ENCODE measurements at places on chromosomes 2 and 18. TPM values are rescaled to one million over a fixed set of nuclear protein-coding genes. Genes with fewer than 3 reads are reported as not detected.
A peak's percentile ranks its signal among the peaks of the same experiment; 100 is the strongest.

The MPP4 gene
- total RNA-seq: not detected

The PPP1R1C gene
- not detected for total RNA-seq

The ADD2 gene
- not detected for total RNA-seq

The SALL3 gene
- not detected for total RNA-seq

DNA sequence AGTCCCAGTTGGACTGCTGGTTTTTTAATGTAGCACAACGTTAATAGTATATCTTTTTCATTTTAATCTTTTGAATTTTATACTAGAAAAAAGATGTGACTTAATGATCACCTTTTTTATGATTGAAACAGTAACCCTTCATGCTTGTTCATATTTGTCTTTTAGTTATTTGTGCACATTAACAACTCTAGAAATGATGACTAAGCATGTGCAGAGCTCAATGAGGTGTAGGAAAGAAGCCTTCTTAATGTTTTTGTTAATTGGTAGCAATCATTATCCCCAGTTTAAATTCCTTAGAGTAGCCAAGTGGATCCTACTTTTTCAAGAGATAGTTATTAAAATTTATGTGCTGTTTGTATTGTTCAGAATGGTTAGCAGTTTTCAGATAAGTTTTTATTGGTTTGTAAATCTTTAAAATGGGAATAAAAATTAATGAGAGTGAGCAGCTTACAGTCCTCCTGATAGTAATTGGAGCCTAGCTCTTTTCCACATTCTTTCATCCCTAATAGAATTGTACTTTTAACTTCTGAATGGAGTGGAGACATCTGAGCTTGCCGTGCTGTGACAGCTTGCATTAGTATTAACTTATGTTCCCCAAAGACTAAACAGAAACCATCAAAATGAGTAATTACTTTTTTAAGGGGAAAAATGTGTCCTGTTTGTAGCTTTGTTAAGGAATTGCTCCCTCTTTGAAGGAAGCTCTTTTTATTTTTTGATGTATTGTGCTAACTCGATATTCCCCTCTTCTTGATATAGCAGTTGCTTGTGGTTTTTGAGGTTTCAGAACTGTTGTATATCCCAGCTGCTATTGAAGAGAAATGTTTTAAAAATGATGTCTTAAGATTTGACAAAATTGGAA lies 17.3 kb downstream of the PIK3C3 start:
- no peaks in the 10 kb centered on the region for H3K4me1 ChIP-seq
- no peak for DNase-seq
- no peak overlapping the region for H3K4me3 ChIP-seq
- H3K27ac ChIP-seq: no peak overlapping the region

DNA sequence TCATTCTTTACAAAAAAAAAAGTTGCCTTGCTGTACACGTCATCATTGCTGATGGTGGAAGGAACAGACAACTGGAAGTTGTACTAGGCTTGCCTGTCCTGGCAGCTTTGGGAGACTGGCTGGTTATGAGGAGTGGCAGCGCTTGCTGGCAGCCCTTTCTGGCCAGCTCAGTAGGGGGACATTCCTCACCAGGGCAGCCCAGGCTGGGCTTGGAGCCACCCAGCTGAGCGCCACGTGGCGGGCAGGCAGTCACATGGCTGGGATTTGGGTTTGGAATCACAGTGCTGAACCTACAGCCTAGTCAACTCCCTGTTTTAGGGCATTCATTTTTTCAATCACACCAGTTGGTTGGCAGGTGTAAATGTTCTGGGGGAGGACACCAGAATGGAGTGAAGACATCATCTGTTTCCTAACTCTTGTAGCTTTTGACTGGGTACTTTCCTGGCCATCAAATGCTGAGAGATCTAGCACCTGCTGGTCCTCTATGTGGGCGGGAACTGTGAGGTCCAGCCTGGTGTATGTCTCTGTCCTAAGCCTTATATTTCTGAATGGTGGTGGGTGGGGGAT lies 139.3 kb downstream of the SETBP1 start:
- H3K4me1 ChIP-seq: peaks cover 6% of the 10 kb centered on the region
- H3K27me3 ChIP-seq: no peaks in the 10 kb centered on the region
- no peaks in the 10 kb centered on the region for H3K36me3 ChIP-seq
- no peak for DNase-seq
- H3K4me3 ChIP-seq: no peak overlapping the region

GRCh38 chr2:133433455-133434451 lies 134.5 kb downstream of the NCKAP5 start:
- H3K4me3 ChIP-seq: no peak overlapping the region
- no peaks in the 10 kb centered on the region for H3K27me3 ChIP-seq
- no peak overlapping the region for H3K27ac ChIP-seq
- no peak for DNase-seq
- H3K4me1 ChIP-seq: no peaks in the 10 kb centered on the region
- H3K36me3 ChIP-seq: no peaks in the 10 kb centered on the region

DNA sequence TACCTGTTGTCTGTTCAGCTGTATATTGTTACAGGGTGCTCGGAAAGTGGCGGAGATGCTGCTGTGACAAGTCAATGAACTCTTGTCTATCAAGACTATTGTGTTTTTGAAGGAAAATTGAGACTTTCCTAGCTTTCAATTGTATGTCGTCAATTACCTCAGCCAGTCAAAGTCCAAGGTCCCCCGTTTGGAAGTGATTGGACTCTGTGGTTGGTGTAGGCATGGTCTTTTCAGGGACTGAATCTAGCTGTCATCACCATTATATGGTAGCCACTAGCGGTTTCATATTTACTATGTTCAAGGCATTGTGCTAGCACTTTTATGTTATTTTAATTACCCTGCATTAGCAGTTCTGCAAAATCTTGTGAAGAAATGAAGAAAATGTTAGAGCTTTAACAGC lies 54.9 kb downstream of the XRCC5 start:
- H3K27me3 ChIP-seq: no peaks in the 10 kb centered on the region
- H3K27ac ChIP-seq: no peak overlapping the region
- no peaks in the 10 kb centered on the region for H3K4me1 ChIP-seq
- H3K36me3 ChIP-seq: peaks cover 85% of the 10 kb centered on the region
- DNase-seq: no peak
- H3K4me3 ChIP-seq: no peak overlapping the region

GRCh38 chr2:26757873-26758789 lies 6.0 kb upstream of the SLC35F6 start:
- peak; percentile 56 for DNase-seq
- no peaks in the 10 kb centered on the region for H3K36me3 ChIP-seq
- no peak overlapping the region for H3K27ac ChIP-seq
- no peak overlapping the region for H3K4me3 ChIP-seq
- H3K4me1 ChIP-seq: no peaks in the 10 kb centered on the region

GRCh38 chr2:96204836-96205624 lies 3.6 kb downstream of the STARD7 start:
- no peak overlapping the region for H3K27ac ChIP-seq
- no peaks in the 10 kb centered on the region for H3K27me3 ChIP-seq
- no peak for DNase-seq
- H3K4me3 ChIP-seq: no peak overlapping the region
- H3K36me3 ChIP-seq: no peaks in the 10 kb centered on the region

DNA sequence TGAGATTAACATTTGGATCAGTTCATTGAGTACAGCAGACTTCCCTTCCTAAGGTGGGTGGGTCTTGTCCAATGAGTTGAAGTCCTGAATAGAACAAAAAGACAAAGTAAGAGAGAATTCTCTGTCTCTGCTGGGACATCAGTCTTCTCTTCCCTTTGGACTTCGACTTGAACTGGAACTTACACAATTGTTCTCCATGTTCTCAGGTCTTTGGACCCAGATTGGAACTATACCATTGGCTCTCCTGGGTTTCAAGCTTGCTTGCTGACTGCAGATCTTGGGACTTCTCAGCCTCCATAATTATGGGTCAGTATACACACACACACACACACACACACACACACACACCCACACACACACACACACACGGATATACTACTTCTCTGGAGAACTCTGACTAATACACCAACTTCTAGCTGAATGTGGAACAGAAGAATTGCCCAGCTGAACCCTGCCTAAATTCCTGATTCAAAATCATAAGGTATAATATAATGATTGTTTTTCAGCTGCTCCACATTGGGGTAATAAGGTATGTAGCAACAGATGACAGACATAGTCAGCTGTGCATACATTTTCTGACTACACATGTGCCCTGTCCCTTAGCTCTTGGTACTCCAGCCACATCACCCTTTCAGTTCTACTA lies 214.0 kb downstream of the TGIF1 start:
- peaks cover 21% of the 10 kb centered on the region for H3K4me1 ChIP-seq
- no peak for DNase-seq
- H3K36me3 ChIP-seq: no peaks in the 10 kb centered on the region
- no peak overlapping the region for H3K4me3 ChIP-seq
- peak overlapping the region; percentile 27 for H3K27ac ChIP-seq

- DNase-seq: no peak
- H3K27me3 ChIP-seq: no peaks in the 10 kb centered on the region
- H3K4me3 ChIP-seq: no peak overlapping the region
- H3K36me3 ChIP-seq: no peaks in the 10 kb centered on the region
- no peak overlapping the region for H3K27ac ChIP-seq
- no peaks in the 10 kb centered on the region for H3K4me1 ChIP-seq
Observed at GRCh38 chr2:165682546-165682945, 111.5 kb downstream of the GALNT3 start.

- peak overlapping the region; percentile 25 for H3K27ac ChIP-seq
- H3K4me1 ChIP-seq: no peaks in the 10 kb centered on the region
- no peaks in the 10 kb centered on the region for H3K27me3 ChIP-seq
- DNase-seq: no peak
- H3K36me3 ChIP-seq: no peaks in the 10 kb centered on the region
Observed at GRCh38 chr2:235577404-235578330, 83.8 kb downstream of the AGAP1 start.

GRCh38 chr2:171852366-171852888 lies 41.6 kb downstream of the SLC25A12 start:
- DNase-seq: no peak
- H3K27me3 ChIP-seq: no peaks in the 10 kb centered on the region
- no peaks in the 10 kb centered on the region for H3K36me3 ChIP-seq
- H3K27ac ChIP-seq: no peak overlapping the region

DNA sequence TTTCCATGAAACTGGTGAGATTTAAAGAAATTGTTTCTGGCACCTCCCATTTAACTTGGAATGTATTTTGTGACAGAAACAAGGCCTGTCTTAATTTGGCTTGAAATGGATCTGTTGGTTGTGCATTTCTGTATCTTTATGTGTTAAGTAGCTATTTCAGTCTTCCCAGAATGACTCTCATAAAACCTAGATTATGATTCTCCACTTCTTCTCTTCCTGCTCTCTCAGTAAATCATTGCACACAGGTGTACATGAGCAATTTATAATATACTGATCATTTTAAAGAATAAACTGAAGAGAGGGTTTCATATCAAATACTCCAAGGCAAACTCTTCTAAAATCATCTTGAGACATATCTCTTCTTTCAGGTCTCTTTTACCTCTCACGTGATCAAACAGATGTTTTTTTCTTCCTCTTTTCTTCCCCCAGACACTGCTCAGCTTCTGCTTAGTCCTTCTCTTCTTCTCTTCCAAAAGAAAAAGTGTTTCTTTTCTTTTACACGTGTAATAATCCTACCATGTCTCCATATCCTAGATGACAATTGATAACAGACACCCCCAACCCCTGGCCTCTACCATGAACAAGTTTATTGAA lies 112.0 kb downstream of the PPP1R1C start:
- H3K36me3 ChIP-seq: no peaks in the 10 kb centered on the region
- no peaks in the 10 kb centered on the region for H3K4me1 ChIP-seq
- no peaks in the 10 kb centered on the region for H3K27me3 ChIP-seq
- no peak overlapping the region for H3K4me3 ChIP-seq
- no peak for DNase-seq
- no peak overlapping the region for H3K27ac ChIP-seq

GRCh38 chr2:88765154-88765888 lies 73.8 kb downstream of the RPIA start:
- H3K36me3 ChIP-seq: no peaks in the 10 kb centered on the region
- H3K27me3 ChIP-seq: no peaks in the 10 kb centered on the region
- peak; percentile 77 for DNase-seq
- H3K4me3 ChIP-seq: peak overlapping the region; percentile 32
- H3K27ac ChIP-seq: no peak overlapping the region
- peaks cover 7% of the 10 kb centered on the region for H3K4me1 ChIP-seq

GRCh38 chr2:60100034-60100433 lies 453.4 kb downstream of the BCL11A start:
- no peaks in the 10 kb centered on the region for H3K36me3 ChIP-seq
- no peak overlapping the region for H3K4me3 ChIP-seq
- no peak overlapping the region for H3K27ac ChIP-seq
- H3K4me1 ChIP-seq: no peaks in the 10 kb centered on the region
- H3K27me3 ChIP-seq: no peaks in the 10 kb centered on the region
